ENCODE measurements at places on chromosomes 12 and 14.
A peak's percentile ranks its signal among the peaks of the same experiment; 100 is the strongest.

GRCh38 chr12:80849337-80849736 is 88.4 kb downstream of the LIN7A start:
- no peak for DNase-seq

GRCh38 chr14:91817566-91818325 is 49.6 kb downstream of the TC2N start:
- DNase-seq = no peak

GRCh38 chr12:129984106-129984505 is 80.3 kb upstream of the TMEM132D start:
- DNase-seq = no peak

DNA sequence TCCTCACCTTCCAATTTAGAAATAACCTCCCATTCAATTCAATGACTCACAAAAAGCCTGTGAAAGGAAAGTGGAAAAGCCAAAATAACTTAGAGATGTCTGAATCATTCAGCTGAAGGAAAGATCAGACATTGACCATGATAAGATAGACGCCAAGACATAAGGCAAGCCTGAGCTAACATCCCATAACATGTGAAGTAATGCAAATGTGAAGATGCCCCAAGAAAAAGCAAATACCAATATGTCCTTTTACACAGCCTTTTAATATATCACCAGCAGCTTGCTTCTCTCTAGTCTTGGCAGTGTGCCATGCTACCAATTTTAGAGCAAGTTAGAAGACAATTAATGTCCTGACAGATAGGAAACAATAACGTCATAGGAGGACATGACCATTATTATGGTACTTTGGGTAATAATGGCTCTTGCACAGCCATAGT is 2.4 kb upstream of the NUMB start:
- peak; percentile 70 for DNase-seq

- peak; percentile 49 for DNase-seq
Measured at GRCh38 chr14:77682158-77682553, 25.7 kb downstream of the ALKBH1 start.

- peak; percentile 79 for DNase-seq
Measured at GRCh38 chr14:22973217-22974032, 8.9 kb downstream of the AJUBA start.

DNA sequence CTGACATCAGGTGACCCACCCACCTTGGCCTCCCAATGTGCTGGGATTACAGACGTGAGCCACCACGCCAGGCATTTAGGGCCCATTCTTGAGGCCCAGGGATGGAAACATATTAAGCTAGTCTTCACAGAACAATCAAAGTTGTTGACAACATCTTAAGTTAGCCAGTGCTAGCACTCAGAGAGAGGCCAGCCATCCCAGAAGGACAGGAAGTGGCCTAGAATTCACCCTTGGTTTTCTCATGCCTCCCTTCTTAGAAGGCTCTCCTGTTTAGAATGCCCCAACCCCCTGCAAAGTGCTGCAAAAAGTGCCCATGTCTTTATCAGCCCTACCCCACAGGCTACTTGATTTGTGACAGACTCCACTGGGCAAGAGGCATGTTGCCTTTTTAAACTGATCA is 12.1 kb upstream of the OR6J1 start:
- DNase-seq = peak; percentile 65

GRCh38 chr12:119730381-119730780 is 62.4 kb downstream of the PRKAB1 start:
- no peak for DNase-seq

- no peak for DNase-seq
Measured at GRCh38 chr12:53816360-53817020, 64.7 kb upstream of the CISTR start.

GRCh38 chr12:110677982-110678381 is 10.9 kb downstream of the HVCN1 start:
- no peak for DNase-seq

- no peak for DNase-seq
Measured at GRCh38 chr14:23373041-23373440, 432 bp downstream of the IL25 start.

DNA sequence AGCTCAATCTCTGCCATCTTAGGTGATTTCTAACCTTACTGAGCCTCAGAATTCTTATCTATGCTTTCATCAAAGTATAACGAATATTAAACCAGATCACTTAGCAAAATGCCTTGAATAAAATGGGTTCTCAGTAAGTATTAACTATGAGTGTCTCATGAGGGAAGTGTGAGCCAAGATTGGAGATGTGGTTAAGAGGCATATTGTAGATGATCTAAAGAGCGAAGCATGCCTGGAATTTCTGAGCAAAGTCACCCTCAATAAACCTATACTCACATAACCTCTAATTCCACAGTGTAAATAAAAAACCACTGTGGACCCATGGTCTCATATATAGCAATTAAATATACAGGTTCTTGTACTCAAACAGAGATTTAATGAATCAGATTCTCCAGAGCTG is 193.1 kb upstream of the FSCB start:
- DNase-seq = peak; percentile 25

- no peak for DNase-seq
Measured at GRCh38 chr12:4979737-4980136, 63.9 kb upstream of the KCNA5 start.

DNA sequence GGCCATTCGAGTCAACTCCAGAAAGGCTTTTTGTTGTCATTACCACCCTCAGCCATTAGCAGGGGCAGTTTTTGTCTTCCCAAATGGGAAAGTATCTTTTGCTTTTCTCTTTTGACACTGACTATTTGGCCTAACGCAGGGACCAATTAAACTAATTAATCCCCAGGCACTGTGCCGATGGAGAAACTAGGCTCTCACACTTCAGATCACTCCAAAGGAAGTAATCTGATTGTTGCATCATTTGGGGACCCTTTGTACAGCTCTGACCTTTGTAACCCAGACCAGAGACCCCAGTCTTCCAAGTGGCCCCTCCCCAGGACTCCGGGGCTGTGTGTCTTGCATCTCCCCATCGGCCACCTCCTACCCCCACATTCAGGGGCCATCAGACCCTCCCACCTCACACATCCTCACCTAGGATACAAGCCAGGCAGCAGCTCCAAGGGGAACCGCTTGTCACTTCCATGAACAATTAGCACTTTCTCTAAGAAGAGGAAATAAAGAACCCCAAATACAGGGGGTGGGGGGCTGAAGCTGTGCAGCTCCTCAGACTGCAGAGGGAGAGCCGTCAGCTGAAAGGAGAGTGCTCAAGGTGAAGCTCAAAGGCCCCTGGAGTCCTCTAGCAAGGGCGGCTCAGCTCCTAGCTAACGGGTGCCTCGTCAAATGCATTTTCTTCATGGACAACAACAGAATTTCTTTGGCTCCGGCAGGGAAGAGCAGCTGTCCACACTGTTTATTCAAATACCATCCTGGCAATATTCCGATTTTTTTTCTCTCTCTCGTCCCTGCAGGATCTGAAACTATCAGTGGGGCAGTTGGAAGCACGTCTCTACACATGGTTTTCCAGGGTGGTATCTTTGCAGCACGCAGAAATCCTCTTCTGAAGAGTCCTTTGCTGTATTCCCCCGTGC is 64.3 kb upstream of the DIO3 start:
- no peak for DNase-seq

DNA sequence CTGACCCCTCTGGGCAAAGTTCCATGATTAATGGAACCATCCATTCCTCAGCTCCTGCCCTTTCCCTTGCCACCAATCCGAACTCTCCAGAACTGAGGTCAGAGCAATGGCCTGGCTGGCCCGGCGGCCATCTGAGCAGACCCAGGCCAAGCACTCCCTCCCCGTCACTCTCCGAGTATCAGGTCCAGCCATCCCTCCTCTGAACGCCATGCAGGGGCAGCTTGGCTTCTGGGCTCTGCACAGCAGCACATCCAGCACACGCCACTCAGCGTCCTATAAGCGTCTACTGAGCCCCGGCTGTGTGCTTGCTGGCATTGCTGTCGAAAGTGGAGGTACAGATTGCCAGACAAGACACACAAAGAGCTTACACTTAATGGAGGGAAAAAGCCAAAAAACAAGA is 34.3 kb upstream of the VWF start:
- no peak for DNase-seq

- no peak for DNase-seq
Measured at GRCh38 chr12:62907078-62907477, 27.9 kb downstream of the PPM1H start.

Data from cardiac fibroblast (primary cell).